WERI-Rb-1 (cell line): ENCODE measurements at places on chromosomes 12 and 14.
A peak's percentile ranks its signal among the peaks of the same experiment; 100 is the strongest.

GRCh38 chr14:68137704-68138619, 318.4 kb downstream of the RAD51B start:
- DNase-seq, result no peak

DNA sequence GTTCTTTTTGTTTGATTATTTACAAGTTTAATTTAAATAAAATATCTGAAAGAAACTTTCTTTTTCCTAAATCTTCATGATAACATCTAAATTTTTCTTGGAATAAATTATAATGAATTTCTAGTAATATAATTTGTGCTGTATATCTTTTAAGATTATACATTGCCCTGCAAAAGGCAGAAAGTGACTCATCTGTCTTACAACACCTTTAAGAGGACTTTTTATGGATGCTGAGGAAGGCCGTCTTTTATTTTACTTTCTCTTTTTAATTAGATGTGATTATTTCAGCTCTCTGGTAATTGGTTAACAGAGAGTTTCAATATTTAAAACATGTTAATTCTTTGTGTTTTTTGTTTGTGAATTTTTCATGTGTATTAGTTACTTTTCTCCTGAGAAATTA, 598.4 kb downstream of the RPL10L start:
- no peak for DNase-seq

DNA sequence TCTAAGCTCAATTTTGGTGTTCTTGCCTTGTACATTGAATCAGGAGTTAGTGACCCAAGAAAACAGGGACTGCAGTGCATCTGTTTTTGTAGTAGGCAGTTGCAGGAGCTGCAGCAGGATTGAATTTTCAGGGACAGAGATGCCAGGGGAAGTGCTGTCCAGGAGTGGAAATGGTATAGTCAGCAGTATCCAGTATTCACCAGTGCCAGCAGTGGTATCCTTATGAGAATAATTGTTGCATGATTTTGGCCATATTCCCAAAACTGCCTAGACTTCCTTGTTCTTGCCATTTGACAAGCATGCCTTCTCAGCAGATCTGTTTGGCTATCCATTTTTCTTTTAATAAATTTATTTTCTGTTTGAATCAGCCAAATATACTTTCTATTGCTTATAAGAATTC, 18.6 kb upstream of the ABCD2 start:
- DNase-seq, result no peak

DNA sequence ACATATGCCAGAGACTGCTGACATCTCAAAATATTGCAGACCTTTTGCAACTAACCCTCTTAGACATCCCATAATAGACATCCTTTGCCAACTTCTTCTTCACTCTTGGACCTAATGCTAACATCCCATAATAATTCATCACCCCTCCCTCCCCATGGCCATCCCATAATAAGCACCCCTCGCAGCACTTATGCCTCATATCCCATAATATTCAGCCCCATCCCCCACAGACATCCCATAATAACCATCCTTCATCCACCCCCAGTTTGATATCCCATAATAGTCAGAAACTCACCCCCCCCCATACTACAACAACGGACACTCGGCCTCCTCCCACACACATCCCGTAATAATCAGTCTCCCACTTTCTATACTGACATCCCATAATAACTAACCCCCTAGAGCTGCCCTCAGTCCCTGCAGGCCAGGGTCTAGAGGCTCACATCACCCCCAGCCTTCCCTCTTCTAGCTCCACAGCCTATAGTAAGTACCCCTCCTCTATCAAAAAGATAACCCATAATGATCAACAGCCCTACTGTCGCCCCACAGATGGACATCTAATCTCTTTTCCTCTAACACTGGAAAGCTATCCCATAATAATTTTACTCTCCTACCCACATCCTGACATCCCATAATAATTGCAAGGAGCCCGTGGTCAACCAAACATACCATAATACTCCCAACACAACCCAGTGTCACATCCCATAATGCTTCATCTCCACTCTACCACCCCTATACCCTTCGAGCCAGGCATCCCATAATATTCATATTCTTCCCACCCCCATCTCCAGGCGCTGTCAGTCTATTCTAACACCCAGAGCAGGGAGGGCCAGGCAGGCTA, 792 bp upstream of the CHD4 start:
- peak; percentile 87 for DNase-seq

GRCh38 chr14:56143025-56143424, 24.8 kb downstream of the PELI2 start:
- no peak for DNase-seq

DNA sequence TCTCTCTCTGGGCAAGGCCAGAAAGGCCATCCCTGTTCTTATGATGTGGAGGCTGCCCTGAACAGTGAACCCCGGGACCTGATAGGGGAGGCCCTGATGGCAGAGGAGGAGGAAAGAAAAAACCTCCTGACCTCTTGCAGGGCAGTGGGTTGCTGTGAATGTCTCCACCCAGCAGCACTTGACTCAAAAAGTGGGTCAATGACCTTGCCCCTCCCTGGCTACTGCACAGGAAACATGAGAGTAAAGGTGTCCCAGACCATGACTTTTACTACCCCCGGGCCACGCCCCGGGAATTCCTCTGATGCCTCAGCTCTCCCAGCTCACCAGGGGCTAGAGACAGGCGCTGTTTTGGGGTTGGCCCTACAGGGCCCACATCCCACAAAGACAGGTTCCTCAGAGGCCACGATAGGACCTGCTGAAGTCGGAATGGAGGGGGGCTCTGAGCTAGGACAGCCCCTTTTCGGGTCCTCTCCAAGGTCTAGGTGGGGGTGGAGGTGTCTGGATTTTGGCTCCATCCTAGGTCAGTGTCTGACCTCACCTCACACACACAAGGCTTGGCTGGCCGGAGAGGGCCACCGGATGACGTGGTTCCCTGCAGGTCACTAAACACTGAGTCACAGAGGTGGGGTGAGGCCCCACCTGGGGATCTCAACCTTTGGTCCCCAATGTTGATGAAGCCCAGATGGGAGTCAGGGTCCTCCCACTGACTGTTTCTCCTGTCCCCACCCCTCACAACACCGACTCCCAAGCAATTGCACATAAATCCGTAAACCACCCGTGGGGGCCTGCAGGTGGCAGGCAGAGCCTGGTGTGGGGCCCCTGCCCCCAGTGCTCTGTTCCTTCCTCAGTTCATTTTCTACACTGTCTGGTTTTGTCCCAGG, 1.6 kb downstream of the RHOF start:
- no peak for DNase-seq

- DNase-seq, result no peak
Observed at GRCh38 chr12:95164656-95165055, 52.6 kb downstream of the FGD6 start.

- no peak for DNase-seq
Observed at GRCh38 chr12:105272152-105272551, 36.2 kb upstream of the APPL2 start.

DNA sequence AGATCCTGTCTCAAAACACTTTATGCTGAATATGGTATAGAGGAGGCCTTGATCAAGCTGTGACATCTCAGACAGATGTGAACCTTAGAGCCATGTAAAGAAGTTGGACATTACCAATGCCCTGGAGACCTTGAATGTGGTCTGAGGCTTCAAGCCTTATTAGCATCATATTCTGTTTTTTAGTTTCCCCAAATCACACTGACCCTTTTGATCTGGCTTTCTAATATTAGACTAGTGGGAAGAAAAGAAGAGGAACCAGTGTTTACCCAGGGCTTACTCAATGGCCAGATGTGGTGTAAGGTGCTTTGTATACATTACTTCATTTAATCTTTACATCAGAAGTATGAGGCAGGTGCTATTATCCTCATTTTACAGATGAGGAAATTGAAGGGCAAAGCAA, 10.6 kb upstream of the TBPL2 start:
- DNase-seq, result no peak

DNA sequence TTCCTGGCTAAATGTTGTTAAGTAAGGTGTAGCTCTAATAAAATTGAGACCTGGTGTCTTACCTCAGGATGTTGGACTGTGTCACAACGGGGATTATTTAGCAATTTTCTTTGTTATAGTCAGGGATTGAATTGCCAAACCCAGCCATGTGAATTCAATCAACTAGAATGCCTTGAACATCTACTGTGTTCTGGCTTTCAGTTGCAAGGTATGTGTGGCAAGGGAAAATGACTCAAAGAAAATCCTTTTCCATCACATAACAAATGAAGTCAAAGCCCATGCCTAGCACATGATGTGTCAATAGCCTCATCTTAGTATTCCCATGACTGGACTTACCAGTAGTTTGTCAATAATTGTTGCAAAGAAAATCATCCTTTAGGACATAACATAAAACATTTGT, 519.8 kb upstream of the FLRT2 start:
- no peak for DNase-seq

DNA sequence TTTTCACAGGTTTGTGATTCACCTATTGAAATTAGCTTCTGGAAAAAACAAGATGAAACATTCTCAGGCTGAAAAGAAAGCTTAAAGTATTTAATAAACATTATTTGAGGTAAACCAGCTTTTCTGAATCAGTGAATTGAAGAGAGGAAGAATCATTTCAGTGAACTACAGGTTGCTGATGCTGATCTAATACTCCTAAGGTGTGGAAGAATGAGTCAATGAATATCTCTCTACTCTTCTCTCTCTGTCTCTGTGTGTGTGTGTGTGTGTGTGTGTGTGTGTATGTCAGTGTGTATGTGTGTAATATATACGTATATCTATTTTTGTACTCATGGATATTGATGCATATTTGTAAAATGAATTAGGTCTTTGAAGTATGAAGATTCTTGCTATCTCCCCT, 312.2 kb downstream of the SSPN start:
- no peak for DNase-seq

DNA sequence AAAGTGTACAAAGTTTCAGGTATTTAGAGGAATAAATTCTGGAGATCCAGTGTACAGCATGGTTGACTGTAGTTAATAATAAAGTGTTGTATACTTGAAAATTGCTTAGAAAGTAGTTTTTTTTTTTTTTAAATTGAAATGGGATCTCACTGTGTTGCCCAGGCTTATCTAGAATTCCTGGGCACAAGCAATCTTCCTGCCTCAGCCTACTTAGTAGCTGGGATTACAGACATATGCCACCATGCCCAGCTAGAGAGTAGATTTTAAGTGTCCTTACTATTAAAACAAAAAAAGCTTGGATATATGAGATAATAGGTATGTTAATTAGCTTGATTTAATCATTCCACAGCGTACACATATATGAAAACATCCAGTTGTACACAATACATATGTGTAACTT, 27.7 kb downstream of the FUT8 start:
- DNase-seq, result no peak

DNA sequence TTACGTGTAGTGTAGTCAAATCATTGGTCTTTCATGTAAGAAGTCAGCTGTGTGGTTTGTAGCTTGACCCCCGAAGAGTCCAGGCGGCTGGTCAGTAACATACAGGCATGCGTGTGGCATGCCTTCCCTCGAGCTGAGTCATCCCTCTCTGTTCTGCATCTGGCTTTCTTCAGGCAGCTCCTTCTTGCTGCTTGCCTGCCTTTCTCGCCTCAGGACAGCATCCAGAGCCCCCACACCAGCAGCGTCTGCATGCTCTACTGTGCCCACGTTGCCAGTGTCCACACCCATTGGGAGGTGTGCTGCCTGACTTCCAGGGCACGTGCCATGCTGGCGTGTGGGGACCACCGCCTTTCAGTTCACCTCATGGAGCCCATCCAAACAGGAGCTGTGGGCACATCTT, 96.8 kb downstream of the EP400 start:
- no peak for DNase-seq

DNA sequence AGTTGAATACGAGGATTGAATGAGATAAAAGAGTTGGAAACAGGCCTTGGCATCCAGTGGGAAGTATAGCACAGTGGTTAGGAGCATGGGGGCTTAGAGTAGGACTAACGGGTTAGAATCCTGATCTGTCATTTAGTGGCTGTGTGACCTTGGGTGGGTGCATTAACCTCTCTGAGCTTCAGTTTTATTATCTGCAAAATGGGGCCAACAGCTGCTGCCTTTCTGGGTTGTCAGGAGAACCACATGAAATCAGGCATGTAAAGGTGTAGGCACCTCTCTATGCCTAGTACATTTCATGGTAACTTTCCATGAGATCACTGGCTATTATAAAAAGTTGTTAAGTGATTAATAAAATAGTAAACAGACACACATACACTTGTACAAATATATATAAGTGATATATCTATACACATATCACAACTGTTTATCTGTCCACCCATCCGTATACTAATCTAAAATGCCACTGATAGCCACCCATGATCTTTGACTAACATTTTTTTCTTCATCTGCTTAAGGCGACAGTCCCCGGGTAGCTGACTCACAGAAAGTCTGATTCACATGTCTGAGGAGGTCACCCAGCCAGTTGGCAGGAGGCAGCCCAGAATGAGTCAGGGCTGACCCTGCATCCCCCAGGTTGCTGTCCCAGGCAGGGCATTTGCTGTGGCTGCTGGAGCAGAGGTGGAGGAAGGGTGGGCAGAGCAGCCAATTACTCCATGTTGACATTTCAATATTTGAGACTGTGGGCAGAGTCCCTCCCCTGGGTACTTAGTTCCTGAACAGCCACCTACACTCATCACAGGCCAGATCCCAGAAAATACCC, 125.6 kb upstream of the NOS1 start:
- DNase-seq, result no peak

GRCh38 chr12:38903596-38903995, 1.8 kb downstream of the CPNE8 start:
- DNase-seq, result no peak

DNA sequence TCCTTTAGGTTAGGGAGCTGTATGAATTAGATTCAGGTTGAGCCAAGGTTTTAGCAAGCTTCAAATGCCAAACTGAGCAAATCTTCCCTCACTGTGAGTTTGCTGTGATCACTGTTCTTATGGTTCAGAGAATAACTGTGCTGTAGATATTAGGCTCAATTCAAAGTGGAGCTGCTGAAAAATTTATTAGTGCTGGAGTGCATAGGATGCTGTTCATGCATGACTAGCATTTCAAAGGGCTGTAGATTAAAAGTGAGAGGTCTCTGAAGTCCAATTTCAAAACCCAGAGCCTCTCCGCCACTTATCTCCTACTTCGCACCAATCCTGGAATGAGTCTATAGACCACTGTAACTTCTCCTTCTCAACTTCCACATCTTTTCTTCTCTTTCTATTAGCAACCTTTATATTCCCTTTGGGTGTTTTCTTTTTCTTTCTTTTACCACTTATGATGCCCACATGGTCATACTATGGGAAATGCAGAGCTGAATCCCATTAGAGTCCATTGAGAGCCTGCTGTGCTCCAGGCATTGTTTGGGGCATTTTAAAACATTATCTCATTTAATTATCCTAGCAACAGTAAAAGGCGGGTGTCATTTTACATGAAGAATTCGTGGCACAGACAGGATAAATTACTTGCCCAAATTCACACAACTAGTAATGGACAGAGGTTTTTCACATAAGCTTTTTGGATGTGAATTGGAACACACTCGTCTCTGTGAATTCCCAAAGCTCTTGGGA, 77.5 kb upstream of the EEA1 start:
- DNase-seq, result no peak

GRCh38 chr12:109610523-109610922, 36.9 kb downstream of the MVK start:
- DNase-seq, result no peak
